ENCODE measurements at places on chromosomes 12 and 14. TPM values are rescaled to one million over a fixed set of nuclear protein-coding genes. Genes with fewer than 3 reads are reported as not detected.

NKX2-1 gene
- not detected for total RNA-seq

YBX3 gene
- 89.2 TPM for total RNA-seq

RNF34 gene
- 104 TPM for total RNA-seq

CDK4 gene
- total RNA-seq, result 113 TPM

REM2 gene
- 0.51 TPM for total RNA-seq

RNU4-1 gene
- total RNA-seq, result 2,820 TPM

TPPP2 gene
- not detected for total RNA-seq

UNC119B gene
- 20.3 TPM for total RNA-seq

MOK gene
- 3.6 TPM for total RNA-seq

PPFIA2 gene
- total RNA-seq, result not detected

Measured in T-helper 1 cell treated with Interleukin-12 subunit alpha and Interleukin-12 subunit beta and Interleukin-4 antibody, amounts not matched to agents 30 ng/mL and 1 ng/mL, for 36 hours (primary cell).